ENCODE measurements at places on chromosomes 1 and 21.

GRCh38 chr1:202811296-202812175 lies 782 bp downstream of the PCAT6 start:
- peak; percentile 63 for DNase-seq

DNA sequence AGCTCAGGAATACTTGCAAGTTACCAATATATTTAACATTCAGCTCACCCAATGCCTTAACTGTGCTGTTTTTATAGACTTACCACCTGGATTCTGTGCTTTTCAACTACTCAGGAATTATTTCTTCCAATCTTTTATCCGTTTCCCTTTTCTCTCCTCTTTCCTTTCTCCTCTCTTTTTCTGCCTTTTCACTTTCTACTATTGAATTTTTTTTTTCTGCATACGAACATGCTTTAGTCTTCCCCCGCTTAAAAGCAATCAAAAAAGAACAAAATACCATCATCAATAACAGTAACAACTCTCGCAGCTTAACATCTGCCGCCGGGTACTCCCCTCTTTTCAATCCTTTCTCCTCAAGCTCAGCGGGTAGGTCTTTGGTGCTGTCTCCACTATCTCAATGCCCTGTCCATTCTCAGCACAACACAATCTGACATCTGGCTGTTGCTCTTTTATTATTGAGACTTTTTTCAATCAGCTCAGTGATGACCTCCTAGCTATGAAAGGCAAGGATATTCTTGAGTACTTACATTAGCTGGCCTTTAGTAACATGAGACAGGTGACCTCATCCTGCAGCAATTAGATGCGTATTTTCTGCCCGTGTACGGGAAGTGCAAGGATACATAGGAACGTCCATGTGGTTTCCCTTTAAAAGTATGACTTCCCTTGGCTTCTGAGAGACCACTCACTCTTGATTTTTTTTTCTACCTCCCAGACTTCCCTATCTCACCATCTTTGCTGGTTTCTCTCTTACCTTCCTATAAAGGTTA lies 40.2 kb upstream of the SIPA1L2 start:
- DNase-seq, result no peak

GRCh38 chr1:153933955-153934354 lies 11.2 kb upstream of the GATAD2B start:
- no peak for DNase-seq

GRCh38 chr1:12053752-12054548 lies 9.2 kb upstream of the TNFRSF8 start:
- peak; percentile 49 for DNase-seq

- peak; percentile 53 for DNase-seq
These were observed 8.0 kb downstream of the ELOA start for GRCh38 chr1:23751050-23751814.

DNA sequence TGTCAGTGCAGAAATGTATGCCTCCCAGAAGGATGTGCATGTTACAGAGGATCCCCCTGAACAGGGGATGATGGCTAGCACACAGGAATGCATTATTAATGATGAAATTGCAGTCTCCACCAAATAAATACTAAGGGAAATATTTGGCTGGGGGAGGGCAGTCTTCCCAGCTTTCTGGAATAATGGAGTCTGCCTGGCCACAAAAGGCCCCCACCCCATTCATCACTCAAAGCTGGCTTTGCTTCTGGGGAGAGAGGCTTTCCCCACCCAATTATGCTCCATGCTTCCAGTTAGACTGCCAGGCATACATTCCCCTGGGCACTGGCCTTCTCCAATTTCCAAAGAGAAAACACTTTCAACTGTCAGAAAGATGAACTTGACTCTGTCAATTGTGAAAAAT lies 302.7 kb downstream of the SIPA1L2 start:
- no peak for DNase-seq

DNA sequence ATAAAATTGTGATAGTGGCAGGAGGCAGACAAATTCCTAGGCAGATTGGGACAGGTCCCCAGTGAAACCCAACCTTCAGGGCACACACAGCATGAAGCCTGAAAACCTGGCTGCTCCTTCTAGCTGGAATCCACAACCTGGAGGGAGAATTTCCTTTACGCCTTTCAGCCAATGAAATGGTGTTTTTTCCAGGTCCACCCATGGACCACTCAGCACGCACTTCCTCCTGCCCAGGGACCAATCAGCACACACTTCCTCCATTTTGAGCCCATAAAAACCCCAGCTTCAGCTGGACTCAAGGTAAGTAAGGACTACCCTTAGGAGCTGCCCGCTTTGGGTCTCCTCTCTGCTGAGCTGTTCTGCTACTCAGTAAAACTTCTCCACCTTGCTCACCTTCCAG lies 120.1 kb downstream of the AKT3 start:
- DNase-seq, result no peak

DNA sequence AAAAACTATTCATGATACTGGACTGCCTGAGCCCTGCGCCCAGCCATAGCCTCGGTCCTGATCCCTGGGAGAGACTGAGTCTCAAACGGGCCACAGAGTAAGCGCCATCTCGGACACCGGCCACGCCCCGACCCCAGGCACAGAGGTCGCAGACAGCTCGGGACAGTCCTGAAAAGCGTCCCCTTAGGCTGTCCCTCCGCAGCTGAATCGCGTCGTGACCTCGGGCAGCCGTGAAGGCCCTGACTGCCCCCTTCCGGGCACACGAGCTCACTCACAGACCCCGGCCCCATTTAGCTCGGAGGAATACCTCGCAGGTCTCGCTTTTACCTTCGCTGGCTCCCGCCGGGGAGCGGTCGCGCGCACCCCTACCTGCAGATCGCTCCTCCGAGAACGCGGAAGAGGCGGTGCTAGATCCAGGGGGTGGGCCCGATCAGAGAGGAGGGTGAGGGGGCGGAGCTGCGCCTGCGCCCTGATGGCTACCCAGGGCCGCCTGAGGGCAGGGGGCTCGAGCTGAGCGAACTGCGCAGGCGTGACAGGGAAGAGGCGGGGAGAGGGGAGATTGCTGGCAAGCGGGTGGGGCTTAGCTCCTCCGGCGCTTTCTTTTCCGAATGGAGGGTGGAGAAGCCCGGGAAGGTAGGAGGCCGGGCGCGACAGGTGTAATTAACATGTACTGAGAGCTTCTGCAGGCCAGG lies at the start of gene MKNK1:
MKNK1 (minus strand) TSS at position 411 of the 692 bp plus-strand sequence. CDS start 20,941 bp downstream, outside the sequence.
- peak; percentile 98 for DNase-seq

- DNase-seq, result no peak
These were observed 20.9 kb upstream of the LYPLAL1 start for GRCh38 chr1:219152751-219153150.

- DNase-seq, result no peak
These were observed 40.1 kb upstream of the LIN9 start for GRCh38 chr1:226349081-226349480.

GRCh38 chr1:33150522-33150921 lies 31.3 kb downstream of the TRIM62 start:
- no peak for DNase-seq

DNA sequence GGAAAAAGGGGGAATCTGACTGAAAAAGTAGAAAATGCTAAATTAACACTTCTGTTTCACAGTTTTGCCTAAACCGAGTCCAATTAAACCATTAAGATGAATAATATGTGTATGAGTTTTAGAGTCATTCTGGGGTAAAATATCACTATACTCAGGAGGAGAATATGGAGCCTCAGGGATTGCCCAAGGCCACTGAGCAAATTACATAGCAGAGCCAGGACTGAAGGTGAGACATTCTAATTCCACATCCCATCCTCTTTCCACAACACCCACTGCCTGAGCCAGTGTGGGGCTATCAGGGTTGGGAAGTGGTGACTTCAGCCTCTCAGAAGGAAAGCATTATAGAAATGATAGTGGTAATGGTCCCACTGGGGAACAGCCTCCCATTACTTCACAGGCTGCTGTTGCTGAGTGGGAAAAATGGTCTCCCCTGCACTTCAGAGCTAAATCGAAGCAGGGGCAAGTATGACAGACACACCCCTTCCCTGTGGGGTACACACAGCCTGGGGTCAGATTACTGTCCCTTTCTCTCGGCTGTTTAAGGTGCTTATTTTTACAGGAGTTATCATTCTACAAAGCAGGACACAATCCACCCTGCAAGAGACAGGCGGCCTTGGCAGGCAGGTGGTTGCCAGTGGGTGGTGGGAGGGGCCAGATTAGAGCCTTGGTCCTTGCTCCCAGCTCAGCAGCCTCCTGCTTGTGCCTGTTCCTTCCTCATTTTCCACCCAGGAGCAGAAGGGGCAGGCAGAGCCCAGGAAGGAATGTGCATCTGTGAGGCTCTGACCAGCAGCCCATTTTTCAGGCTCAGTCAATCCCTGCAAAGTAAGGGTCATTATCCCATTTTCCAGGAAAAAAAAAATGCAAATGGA lies 9.5 kb upstream of the BCAR3 start:
- DNase-seq, result no peak

DNA sequence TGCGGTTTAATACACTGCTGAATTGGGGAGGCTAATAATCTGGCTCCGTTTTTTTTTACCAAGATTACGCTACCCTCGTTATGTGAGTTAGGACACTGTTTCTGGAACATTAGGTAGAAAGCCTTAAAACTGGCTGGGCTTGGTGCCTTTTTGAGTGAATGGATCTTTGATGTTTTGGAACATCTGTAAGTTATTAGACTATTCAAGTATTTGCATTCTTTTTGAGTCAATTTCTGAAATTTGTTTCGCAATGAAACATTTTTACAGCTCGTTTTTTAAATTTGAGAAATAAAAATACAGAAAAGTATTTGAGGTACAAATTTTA lies 106.9 kb downstream of the LTN1 start:
- DNase-seq, result no peak

DNA sequence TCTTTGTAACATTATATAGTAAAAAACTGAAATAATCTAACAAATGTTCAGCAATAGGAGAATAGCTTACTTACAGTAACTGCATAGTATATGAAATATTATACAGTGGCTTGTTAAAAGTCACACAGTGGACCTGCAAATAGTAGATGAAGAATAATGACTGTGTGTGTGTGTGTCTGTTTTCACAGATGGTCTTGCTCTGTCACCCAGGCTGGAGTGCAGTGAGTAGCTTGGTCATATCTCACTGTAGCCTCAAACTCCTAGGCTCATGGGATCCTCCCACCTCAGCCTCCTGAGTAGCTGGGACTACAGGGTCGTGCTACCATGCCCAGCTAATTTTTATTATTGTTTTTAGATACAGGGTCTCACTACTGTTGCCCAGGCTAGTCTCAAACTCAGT lies 67.3 kb upstream of the KIAA1614 start:
- no peak for DNase-seq

DNA sequence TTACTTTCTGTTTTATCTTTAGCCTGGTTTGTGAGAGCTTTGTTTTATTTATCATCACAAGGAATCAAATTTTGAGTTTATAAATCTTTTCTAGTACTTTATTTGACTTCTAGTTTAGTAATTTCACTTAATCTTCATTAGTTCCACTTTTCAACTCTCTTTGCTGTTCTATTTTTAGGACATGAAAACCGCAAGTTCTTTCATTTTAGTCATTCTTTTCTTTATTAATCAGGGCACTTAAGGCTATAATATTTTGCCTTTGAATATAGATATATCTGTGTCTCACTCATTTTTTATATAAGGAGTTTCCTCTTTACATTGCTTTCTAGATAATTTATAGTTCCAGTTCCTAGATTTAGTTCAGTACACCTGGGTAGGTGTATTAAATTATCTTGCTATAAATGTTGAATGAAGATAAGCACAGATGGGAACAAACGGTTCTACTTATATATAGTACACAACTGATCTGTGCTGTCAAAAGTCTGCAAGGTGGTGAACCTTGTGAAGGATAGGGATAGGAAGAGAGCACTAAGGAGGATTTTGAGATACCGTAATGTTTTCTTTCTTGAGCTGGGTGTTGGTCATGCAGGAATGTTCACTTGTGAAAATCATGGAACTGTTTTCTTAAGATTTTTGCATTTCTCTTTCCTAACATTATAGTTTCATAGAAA lies 402.3 kb downstream of the RYR2 start:
- no peak for DNase-seq

DNA sequence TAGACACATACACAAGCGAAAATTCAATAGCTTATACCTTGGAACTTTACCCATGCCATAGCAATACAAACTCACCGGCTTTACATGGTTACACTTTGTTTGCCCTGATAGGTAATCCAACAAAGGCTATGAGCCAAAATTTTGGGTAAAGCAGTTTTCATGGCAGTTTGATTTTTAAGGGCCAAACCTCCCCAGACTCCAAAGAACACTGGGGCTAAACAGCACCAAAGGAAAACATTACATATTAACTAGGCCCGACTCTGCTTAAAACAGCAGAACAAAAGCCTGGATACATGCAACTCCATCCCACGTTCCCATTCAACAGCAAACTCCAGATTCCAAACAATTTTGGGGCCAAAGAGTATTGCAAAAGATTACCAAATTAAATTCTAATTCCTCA lies 4.4 kb upstream of the TMEM125 start:
- no peak for DNase-seq

- DNase-seq, result no peak
These were observed 20.9 kb upstream of the HSPA13 start for GRCh38 chr21:14403681-14404318.

- DNase-seq, result no peak
These were observed 1353.1 kb upstream of the ADGRL4 start for GRCh38 chr1:80359666-80360065.

DNA sequence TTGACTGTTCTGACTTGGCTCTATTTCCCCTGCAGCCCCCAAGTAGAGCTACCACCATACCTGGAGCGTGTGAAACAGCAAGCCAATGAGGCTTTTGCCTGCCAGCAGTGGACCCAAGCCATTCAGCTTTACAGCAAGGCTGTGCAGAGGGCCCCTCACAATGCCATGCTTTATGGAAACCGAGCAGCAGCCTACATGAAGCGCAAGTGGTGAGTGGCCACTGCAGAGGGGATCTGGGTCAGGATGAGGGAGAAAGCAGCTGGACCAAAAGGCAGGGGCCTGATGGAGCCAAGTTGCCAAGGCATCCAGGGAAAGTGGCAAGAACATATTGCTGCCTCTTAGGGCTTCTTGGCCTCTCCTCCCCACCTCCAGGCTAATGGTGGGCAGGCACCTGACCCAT lies 24.1 kb upstream of the TMEM222 start:
- DNase-seq, result no peak

DNA sequence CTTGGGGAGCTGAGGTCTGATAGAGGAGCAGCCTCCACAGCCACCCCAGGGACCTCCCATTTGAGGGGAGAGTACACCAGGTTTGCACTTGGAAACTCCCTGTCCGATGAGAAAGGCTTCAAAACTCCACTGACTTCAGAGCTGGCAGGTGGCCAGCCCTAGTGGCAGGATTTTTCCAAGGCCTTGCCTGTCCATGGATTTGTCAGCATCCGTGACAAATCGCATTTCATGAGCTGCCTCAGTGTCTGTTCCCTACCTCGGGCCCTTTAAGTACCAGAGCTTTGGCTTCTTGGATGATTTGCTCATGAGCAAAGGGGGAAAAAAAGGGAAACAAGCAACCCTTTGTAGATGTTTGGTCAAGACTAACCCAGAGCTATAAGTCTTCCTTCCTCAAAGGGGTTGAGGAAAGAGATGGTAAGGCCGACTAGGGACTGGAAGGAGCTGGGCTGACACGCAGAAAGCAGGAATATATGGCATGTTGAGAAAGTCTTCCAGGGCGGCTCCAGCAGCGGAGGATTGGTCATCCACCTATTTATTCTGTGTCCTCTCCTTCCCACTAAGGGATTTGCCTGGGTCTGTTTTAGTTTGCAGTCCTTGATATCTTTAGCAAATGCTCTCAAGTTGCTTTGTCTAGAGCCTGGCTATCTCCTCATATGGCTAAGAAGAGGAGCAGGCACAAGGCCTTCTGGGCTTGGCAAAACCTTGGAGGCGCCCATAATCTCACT lies 2.7 kb upstream of the HSPG2 start:
- DNase-seq, result no peak

Measured in activated T-cell treated with anti-CD3 and anti-CD28 coated beads, Interleukin-2, amount 50 U/mL, for 48 hours (primary cell).